ENCODE measurements at places on chromosomes 16 and 17.
A peak's percentile ranks its signal among the peaks of the same experiment; 100 is the strongest.

GRCh38 chr16:55539049-55539448 is 27.4 kb upstream of the CAPNS2 start:
- DNase-seq: no peak

GRCh38 chr17:62085511-62086408 is 20.7 kb upstream of the MED13 start:
- DNase-seq: no peak

- DNase-seq: no peak
Observed at GRCh38 chr16:51326131-51326856, 175.2 kb upstream of the SALL1 start.

DNA sequence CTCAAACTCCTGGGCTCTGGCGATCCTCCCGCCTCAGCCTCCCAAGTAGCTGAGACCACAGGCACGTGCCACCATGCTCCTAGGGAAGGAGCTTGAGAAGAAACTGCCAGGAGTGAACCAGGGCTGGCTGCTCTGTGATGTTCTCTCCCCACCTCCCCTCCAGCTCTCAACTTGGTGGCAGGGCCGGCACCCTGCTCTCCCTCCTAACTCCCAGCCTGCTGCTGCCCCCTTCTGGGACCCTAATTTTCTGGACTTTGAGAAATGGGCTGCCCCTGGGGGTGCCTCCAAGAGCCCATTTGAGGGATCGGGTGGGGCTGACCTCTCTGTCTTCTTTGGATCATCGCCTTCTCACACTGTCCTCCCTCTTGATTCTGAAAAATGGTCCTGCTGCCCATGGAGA is 14.9 kb upstream of the STAT3 start:
- DNase-seq: peak; percentile 45

DNA sequence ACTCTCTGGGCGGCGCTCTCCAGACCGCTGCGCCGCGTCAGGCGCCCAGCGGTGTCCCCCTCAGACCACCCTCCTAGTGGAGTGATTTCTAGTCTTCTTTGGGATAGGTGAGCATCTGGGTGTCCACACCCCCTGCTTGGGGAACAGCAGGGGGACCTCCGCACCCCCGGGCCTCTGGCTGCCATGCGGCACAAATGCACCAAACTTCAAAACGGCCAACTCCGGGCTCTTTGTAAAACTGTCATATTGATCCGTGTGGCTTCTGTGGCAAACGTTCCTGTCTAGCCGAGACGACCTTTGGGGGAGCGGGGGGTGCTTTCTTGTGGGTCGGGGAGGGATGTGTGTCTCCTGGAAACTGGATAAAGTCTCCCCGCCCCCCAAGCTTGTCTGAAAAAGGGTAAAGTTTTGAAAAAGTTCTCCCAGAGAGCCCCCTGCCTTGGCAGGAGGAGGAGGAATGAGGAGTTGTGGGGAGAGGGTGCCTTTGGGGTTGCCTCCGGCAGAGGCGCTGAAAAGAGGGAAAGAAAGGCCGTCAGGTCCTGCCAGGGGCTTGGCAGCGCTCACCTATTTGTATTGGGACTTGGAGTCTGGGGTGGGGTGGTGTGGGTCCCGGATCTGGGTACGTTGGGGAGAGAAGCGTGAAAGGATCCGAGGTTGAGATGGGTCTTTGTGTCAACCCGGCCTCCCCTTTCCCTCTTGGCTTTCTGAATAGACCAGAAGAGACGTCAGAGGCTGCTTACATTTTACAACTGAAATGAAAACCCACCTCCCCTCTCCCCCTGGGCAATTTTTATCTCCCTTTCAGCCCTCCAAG is 2.2 kb upstream of the CHD3 start:
- DNase-seq: peak; percentile 34

GRCh38 chr17:35406568-35406967 is 25.7 kb downstream of the SLFN12 start:
- DNase-seq: no peak

GRCh38 chr16:27703545-27703944 is 153.6 kb downstream of the KATNIP start:
- DNase-seq: no peak

DNA sequence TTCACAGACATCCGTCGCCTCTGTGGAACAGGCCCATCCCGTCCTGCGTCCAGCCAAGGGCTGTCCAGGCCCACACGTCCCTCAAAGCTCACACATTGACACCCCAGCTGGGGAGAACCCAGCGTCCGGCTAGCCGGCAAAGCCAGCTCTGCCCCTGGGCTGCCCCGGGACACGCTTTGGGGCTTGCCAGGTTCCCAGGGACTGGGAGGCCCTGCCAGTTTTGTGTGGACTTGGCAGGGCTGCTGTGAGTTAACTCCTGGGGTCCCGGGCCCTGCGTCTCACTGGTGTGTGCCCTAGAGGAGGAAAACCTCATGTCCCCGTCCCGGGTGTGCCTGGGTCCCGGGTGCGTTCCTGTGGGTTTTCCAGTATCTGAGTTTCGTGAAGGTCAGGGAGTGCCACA is 6.3 kb downstream of the SOX8 start:
- DNase-seq: no peak

GRCh38 chr17:80246266-80246681 is 14.4 kb upstream of the RNF213 start:
- no peak for DNase-seq

GRCh38 chr17:13323990-13324389 is 277.7 kb downstream of the HS3ST3A1 start:
- no peak for DNase-seq

- DNase-seq: no peak
Observed at GRCh38 chr16:4190712-4191333, 51.1 kb downstream of the SRL start.

DNA sequence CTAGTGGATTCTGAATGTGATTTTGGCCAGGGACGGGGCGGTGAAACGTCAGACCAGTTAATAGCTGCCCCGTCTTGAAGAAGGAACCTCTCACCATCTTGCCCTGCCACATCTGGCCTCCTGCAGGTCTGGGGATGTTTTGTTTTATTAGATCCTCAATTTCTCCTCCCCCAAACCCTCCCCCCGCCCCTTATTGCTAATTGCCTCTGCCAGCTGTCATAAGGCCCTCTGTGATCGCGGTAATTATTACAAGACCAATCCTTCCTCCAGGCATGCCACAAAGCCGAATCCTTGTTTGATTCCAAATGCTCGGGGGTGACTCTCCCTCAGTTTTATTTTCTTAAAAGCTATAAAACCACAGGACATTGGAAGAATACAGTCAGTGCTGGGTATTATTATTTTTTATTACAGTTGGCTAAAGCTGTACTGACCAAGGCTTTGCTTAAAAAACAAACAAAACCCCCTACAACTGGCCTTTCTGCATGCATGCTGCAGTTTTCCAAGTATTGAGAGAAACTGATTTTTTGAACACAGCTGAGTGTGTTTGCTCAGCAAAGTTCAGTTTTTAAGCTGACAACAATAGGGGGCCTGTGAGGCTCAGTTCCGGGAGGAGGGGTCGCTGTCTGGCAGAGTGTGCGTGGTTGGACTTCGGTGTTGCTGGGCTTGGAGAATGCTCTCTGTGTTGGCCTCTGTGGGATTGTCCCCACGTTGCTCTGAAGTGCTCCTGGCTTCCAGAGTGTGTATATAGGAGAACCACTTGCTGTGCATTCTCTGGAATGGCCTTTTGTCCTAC is 1.7 kb downstream of the KSR1 start:
- no peak for DNase-seq

DNA sequence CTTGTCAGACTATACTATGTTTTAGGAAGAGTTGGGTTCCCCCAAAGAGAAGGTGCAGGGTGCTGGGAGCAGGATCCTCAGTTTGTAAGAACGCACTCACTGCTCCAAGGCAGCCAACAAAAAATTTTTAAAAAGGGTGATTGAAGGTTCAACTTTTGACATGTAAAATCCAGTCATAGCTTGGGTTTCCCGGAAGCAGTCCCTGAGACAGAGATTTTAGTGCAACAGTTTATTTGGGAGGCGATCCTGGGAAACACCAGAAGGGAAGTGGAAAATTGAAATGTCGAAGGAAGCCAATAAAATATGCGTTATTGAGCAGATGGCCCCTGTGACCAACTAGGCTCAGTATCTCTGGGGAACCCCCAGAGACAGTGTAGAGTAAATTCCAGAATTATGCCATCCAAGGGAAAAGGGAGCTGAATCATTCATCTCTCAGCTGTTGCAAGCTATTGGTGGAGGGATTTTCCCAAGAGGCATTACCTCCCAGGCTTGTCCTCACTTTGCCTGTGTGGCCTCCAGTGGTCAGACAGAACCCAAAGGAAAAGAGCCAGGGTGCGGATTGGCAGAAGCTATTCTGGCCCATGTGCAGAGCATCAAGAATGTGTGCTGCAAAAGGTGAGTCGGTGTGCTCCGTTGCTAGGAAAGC is 72.9 kb downstream of the HS3ST3B1 start:
- DNase-seq: no peak

GRCh38 chr17:16007439-16007838 is 7.8 kb downstream of the TTC19 start:
- DNase-seq: no peak

GRCh38 chr16:53429221-53429943 is 4.9 kb upstream of the RBL2 start:
- DNase-seq: no peak

DNA sequence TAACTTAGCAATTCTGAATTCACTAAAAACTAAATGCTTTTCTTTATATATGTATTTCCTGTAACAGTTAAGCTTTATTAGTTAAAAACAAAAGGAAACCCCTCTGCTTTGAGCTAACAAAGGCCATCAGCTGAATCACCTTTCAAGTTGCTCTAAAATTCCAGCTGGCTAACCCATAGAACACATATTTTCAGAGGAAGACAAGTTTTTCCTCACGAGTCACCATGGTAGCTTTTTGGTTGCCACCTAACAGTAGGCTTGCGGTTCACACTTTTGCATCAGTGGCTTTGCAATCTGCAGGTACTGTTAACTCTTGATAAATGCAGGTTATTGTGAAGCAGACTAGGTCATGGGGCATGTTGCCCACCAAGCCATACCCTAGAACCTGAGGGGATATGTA is 57.6 kb upstream of the IRX5 start:
- no peak for DNase-seq

- no peak for DNase-seq
Observed at GRCh38 chr17:12328204-12328603, 307.5 kb downstream of the MAP2K4 start.

GRCh38 chr17:43395165-43395564 is 3.6 kb upstream of the ARL4D start:
- no peak for DNase-seq

DNA sequence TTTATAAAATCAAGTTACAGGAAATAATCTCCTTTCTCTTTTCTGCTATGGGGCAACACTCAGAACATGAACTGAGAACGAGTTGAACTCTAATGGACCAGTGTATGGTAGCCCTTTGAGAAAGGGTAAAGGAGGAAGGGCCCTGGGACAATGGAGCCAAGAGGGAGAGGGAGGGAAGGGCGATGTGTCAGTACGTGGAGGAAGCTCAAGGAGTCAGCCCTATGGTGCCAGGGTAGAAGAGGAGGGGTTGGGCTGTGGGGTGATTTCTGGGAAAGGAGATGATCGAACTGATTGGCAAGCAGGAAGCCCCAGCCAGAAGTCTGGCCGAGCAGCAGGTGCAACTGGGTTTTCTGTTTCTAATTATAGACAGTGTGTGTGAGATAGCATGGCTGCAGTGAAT is 4.3 kb upstream of the WIPI1 start:
- no peak for DNase-seq

- DNase-seq: no peak
Observed at GRCh38 chr17:43547659-43548256, 1.6 kb upstream of the ETV4 start.

GRCh38 chr17:17203173-17203730 is 2.9 kb downstream of the PLD6 start:
- no peak for DNase-seq

DNA sequence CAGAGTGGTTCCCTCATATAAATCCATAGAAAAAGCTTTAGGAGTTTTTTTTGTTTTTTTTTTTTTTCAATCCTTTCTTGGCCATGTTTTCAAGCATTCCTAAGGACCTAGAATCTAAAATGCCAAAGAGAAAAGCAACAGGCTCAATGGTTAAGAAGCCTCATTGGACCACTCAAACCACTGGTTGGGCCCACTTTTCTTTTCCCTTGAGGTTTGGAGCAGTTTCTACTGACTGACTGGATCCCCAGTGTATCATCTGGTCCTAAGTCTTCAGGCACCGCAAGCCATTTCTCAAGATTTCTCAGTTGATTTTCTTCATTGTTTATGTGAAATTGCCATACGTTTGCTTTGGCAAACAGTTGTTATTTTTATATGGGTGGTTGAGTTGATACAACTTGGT is 14.4 kb downstream of the METTL9 start:
- DNase-seq: no peak

GRCh38 chr17:72882426-72882825 is 210.1 kb downstream of the SLC39A11 start:
- DNase-seq: no peak

DNA sequence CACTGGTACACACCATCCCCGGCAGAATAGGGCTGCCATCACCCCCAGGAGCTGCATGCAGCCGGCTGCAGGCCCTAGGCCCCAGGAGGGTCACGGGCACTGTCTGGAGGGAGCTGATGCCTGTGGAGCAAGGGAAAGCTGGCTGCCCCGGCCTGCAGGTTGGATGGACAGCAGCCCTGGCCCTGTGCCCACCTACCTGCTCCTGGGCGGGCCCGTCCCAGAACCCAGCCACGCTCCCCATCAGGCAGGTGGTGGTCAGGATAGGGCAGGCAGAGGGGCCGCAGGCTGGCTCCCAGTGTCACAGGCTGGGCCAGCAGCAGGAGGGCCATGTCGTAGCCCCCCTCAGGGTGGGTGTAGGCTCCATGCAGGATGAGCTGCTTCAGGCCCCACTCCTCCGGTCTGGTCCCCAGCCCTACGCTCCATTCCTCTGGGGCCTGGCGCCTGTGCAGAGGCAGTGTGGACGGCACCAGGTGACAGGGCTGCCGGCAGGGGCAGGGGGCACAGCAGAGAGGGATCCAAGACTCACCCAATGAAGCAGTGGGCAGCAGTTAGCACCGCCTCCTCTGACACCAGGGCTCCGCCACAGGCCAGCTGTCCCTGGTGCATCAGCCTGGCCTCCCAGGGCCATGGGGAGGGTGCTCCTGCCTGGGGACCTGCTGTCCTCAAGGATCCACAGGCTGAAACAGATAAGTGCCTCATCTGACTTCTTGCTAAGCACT is 4.0 kb downstream of the PRSS53 start:
- no peak for DNase-seq

DNA sequence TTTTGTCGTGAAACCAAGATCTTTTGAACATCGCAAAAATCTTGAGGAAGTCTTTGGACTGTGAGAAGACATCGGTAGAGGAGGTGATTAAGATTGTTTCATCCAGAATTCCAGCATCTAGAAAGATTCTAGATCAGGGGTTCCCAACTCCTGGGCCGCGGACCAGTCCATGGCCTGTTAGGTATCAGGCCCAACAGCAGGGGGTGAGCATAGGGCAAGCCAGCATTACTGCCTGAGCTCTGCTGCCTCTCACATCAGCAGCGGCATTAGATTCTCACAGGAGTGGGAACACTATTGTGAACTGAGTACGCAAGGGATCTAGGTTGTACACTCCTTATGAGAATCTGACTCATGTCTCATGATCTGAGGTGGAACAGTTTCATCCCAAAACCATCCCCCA is 600.6 kb upstream of the CDH11 start:
- no peak for DNase-seq

DNA sequence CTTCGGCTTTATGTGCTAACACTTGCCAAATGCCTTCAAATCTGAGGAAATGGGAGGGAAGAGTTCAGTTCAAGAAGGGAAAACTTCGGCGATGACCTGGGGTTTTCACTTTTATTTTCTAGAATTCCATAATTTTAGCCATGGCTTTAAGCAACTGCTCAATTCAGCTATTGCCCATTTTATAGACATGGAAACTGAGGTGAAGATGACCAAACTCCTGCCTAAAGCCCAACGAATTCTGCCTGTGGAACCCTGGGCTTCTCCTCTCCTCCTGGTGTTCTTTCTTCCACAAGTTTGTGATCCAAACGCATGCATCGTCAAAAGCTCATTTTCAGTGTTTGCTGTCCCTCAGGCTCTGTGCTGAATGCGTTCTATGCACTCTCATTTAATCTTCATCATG is 49.4 kb upstream of the NDRG4 start:
- no peak for DNase-seq
